ENCODE measurements at places on chromosomes 16 and 17.

- DNase-seq, result no peak
These were observed 38.2 kb downstream of the PLCG2 start for GRCh38 chr16:81817296-81817695.

DNA sequence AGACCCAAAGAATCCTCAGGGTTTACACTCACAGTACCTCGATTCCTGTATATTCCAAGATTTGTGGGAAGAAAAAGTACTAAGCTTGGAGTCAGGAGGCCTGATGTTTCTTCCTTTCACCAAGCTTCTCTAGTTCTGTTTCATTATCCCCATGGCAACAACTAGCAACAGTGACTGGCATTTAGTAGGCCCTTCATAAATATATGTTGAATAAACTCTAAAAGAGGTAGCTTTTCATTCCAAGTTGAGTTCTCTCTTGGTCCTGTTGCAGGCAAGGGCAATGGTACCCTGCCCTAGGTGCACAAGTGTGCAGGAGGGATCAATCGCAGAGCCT lies 527 bp upstream of the UBE2Z start:
- no peak for DNase-seq

DNA sequence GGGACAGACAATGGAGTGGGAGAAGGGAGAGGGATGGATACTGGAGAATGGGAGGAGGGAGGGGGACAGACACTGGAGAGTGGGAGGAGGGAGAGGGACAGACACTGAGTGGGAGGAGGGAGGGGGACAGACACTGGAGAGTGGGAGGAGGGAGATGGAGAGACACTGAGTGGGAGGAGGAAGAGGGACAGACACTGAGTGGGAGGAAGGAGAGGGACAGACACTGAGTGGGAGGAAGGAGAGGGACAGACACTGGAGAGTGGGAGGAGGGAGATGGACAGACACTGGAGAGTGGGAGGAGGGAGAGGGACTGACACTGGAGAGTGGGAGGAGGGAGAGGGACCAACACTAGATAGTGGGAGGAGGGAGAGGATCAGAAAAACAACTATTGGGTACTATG lies 426.7 kb upstream of the PMFBP1 start:
- no peak for DNase-seq

DNA sequence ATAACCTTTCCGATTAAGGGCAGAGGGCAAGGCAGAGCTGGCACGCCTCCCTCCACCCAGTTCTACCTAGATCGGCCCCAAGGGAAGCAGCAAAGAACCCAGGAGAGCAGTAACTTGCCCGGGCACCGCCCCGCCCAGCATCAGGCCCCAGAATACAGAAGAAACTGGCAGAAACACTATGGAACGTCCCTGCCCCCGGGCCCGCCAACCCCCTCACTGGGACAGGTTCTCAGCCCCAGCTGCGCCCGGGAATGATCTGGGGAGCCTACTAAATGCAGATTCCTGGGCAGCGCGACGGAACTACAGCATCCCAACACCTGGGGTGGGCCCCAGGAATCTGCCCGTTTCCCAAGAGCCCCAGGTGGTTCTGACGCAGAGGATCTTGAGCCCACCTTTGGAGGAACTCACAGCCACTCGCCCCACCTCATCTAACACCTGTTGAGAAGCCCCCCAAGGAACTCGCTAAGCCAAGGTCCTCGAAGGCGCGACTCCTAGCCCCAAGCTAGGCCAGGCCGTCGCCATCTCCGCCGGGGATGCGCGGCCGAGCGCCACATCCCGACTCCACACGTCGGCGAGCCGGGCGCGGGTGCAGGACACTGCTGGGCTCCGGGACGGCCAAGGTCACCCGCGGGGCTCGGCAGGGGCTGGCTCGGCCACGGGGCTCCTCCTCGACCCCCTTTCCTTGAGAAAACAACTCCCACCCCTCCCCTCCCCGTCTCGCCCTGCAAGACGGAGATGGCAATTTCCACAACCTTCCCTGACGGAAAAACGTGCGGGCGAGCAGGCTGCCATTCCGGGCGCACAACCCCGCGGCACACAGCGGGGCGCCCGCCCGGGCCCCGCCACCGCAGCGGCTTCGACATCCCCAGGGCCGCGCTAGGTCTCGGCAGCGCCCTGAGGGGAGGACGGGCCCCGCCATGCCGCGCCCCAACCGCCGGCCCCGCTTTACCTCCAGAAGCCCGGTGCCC lies 913 bp downstream of the CDIP1 start:
- DNase-seq, result peak; percentile 52

GRCh38 chr17:68433911-68434508 lies 23.3 kb downstream of the WIPI1 start:
- DNase-seq, result no peak

- DNase-seq, result no peak
These were observed 350.6 kb upstream of the CCL2 start for GRCh38 chr17:33904476-33904875.

- DNase-seq, result no peak
These were observed 169.3 kb downstream of the RAB11FIP4 start for GRCh38 chr17:31560616-31561235.

- no peak for DNase-seq
These were observed 49.2 kb upstream of the CBFA2T3 start for GRCh38 chr16:89026121-89026612.

- DNase-seq, result no peak
These were observed 34.3 kb downstream of the C17orf75 start for GRCh38 chr17:32307658-32308057.

DNA sequence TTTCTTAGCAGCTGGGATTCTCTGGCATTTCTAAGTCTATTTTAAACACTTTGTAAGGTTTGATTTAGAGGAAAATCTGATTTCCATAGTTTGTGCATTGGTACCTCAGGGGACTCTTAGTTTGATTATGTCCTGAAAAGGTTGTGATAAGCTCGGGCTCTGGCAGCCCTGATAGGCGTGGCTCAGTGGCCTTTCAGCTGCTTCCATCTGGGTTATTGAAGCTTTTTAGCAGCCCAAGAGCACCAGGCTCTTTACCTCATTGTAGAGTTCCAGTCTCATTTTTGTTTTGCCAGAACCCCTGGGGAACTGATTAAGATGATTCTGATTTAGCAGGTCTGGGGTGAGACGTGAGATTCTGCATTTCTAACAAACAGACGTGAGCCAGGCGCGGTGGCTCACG lies 412.3 kb downstream of the XYLT1 start:
- no peak for DNase-seq

- DNase-seq, result no peak
These were observed 201.9 kb downstream of the SNX29 start for GRCh38 chr16:12178251-12178990.

DNA sequence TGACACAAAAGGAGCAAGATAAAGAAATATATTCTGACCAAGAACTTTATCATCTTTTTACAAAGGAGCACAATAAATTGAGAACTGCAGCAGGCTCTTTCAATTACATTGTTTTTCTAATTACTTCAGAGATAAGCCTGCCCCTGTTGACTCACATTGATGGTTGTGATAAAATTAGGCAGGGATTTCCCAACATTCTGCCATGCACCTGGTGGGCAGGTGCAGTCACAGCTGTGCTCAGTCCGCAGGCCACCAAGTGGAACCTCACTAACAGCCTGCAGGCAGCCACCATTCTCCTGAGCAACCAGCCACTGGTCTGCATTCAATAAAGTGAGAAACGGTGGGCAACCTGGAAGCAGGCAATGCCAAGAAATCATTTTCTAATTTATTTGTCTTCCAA lies 5.1 kb downstream of the FANCA start:
- DNase-seq, result no peak

GRCh38 chr17:76926237-76926866 lies 58.1 kb downstream of the MGAT5B start:
- no peak for DNase-seq

GRCh38 chr17:80687839-80688238 lies 143.2 kb downstream of the RPTOR start:
- DNase-seq, result no peak
